Renal pelvis (tissue), 12 donors: ENCODE measurements at places on chromosomes 16 and 17. TPM values are rescaled to one million over a fixed set of nuclear protein-coding genes. Genes with fewer than 3 reads are reported as not detected.

DNA sequence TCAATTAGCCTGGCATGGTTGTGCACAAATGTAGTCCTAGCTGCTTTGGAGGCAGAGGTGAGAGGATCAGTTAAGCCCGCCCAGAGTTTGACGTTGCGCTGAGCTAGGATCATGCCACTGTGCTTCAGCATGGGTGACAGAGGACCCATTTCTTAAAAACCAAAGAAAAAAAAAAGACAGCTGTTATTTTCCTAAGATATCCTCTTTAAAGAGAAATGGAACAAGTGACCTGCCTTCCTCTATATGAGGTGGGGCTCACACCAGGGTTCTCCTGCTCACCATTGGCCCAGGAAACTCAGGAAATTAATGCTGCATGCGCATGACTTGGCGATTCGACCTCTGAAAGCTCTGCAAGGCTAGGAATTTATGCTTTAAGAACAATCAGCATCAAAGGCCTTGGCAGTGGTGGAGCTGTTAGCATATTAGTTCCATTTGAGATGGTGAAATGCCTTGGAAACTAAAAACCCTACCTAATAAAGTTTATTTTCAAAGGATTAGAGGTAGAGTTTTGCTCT, 108.3 kb downstream of the RBFOX1 start:
- DNase-seq, result no peak

DNA sequence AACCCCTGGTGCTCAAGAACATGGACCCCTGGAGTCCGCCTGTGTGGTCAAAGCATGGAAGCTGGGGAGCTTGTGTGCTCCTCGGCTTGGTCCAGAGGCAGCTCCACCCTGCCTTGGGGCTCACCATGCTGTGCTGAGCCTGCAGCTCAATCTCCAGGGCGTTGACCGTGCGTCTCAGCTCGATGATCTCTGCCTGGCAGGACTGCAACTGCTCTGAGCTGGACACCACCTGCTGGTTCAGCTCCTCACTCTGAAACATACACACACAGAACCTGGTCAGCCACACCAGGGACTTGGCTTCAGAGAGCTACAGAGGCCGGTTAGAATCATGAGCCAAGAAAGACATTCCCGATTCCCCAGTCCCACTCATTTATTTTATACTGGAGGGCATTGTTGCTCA, 2.7 kb downstream of the KRT35 start:
- no peak for DNase-seq

GRCh38 chr17:78237401-78238012, 6.1 kb downstream of the TMEM235 start:
- no peak for DNase-seq

DNA sequence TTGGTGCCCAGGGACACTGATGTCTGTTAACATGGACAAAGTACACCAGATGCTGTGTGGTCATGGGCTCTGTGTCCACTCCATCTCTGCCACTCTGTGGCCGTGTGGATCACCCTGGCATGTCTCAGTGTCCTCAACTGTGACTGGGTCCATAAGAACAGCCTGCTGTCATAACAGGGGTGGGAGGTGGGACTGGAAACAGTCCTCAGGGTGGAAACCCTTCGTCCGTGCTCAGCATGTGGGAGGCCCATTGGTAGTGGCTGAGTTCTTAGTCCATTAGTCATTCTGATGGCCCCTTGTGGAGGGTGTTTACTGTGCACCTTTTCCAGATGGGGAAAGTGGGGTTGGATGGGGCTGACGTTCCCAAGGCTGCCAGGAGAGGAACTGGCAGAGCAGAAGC, 12.8 kb downstream of the FLYWCH2 start:
- no peak for DNase-seq

DNA sequence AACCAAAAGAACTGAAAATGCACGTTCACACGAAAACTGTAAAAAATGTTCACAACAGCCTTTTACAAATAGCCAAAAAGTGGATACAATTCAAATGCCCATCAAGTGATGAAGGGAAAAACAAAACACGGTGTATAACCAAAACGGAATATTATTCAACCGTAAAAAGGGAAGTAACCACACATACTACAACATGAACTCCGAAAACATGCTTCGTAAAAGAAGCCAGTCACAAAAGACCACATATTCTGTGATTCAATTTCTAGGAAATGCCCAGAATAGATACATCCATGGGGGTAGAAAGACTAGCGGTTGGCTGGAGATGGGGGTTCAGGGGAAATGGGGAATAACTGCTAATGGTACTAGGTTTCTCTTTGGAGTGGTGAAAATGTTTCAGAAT, 81.5 kb upstream of the TRAP1 start:
- DNase-seq, result no peak

DNA sequence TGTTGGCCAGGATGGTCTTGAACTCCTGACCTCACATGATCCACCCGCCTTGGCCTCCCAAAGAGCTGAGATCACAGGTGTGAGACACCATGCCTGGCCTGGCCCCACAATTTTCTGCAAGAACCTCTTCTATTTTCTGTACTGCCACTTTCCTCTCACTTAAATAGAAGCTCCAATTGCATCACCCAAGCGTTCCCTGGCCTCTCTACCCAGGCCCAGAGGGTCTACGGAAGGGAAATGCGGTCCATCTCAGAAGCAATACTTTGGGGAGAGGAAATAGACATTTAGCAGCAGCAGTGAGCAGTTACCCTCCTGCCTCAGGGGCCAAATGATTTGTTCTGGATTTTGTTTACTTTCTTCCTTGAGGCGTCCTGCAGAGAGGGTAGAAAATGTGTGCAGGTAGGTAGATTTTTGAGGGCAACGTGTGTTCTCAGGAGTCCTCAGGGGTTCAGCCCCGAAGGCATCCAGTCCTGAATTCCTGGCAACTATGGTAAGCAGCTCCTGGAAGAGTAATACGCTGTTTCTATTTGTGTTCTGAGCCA, 11.0 kb downstream of the SLC6A4 start:
- no peak for DNase-seq

LONP2 gene
- polyA plus RNA-seq, result 84.2 TPM

ATP2A3 gene
- 7.2 TPM for polyA plus RNA-seq

SCNN1B gene
- 17.2 TPM for polyA plus RNA-seq
